ENCODE measurements at places on chromosomes 1 and 21. TPM values are rescaled to one million over a fixed set of nuclear protein-coding genes. Genes with fewer than 3 reads are reported as not detected.

GRCh38 chr1:227388214-227389168 is 70.2 kb upstream of the CDC42BPA start:
- H3K4me3 ChIP-seq: no peak overlapping the region
- H3K27ac ChIP-seq: no peak overlapping the region
- no peak for DNase-seq
- no peaks in the 10 kb centered on the region for H3K27me3 ChIP-seq

DNA sequence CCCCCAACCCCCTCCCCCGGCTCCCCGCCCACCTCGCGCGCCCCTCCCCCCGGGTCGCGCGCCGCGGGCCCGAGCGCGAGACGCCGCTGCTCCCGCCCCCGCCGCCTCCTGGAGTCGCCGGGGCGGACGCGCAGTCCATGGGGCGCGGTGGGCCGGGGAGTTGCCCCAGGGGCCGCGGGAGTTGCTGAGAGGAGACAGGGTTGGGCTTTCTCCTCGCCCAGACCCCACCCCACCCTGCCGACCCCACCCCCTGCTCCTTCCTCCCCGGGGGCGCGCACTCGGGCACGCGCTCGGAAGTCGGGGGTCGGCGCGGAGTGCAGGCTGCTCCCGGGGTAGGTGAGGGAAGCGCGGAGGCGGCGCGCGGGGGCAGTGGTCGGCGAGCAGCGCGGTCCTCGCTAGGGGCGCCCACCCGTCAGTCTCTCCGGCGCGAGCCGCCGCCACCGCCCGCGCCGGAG is at the start of gene LAMC1:
Gene LAMC1, plus strand, starts transcription at position 275 of the 455 bp plus-strand sequence. CDS start 297 bp downstream, outside the sequence.
- H3K4me3 ChIP-seq: peak within 1 kb of the TSS; percentile 95
- H3K4me1 ChIP-seq: peaks cover 29% of the 10 kb centered on the region
- H3K27me3 ChIP-seq: peaks cover 11% of the 10 kb centered on the region
- H3K36me3 ChIP-seq: no peaks in the 10 kb centered on the region
- DNase-seq: peak; percentile 93

- H3K4me3 ChIP-seq: no peak overlapping the region
- H3K27me3 ChIP-seq: peaks cover 5% of the 10 kb centered on the region
- no peak overlapping the region for H3K27ac ChIP-seq
- peaks cover 10% of the 10 kb centered on the region for H3K4me1 ChIP-seq
Measured at GRCh38 chr1:29806646-29807319, 570.5 kb downstream of the PTPRU start.

DNA sequence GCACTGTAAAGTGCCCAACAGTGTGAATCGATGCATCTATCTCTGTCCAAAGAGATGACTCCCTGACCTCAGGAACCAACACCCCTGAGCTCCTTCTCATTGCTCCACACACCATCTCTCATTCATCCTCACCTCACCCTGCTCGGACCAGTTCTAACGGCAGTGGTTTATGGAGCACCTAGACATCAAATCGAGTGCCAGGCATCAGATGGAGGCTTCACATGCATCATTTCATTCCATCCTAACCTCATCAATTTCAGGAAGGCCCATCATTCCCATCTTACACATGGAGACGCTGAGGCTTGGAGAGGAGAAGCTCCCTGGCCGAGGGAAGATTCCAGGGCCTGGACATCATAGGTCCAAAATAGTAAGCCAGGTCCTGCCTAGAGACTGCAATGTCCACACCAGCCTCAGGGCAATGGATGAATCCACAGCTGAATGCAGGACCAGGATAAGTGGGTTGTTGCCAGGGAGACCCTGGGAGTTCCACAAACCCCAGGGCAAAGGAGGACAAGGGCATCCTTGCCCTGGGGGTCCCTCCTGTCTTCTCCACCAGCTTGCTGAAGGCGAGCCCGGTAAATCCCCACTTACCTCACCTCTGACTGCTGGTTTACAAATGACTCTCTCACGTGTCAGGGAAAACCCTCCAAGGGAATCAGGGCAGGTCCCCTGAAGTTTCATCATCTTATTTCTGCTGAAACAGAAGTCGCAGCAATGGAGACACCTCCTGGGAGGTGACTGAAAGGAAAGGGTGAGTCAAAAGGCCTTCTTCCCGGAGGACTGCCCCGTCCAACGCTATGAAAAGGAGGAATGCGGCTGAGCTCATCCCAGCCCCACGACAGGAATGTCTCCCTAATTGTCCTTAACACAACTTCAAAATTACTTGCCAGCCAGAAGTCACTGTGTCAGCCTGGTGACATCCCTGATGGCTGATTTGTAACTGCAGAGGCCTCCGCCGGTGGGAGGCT is 9.0 kb upstream of the IFFO2 start:
- peaks cover 14% of the 10 kb centered on the region for H3K27me3 ChIP-seq
- no peaks in the 10 kb centered on the region for H3K4me1 ChIP-seq
- DNase-seq: no peak
- no peak overlapping the region for H3K4me3 ChIP-seq
- no peaks in the 10 kb centered on the region for H3K36me3 ChIP-seq

- H3K27ac ChIP-seq: no peak overlapping the region
- no peaks in the 10 kb centered on the region for H3K36me3 ChIP-seq
- no peak overlapping the region for H3K4me3 ChIP-seq
Measured at GRCh38 chr1:207268337-207268736, 53.1 kb upstream of the CD55 start.

Gene S100A2
- total RNA-seq: 1.1 TPM
